ENCODE measurements at places on chromosomes 1 and 21.

- DNase-seq = no peak
Measured at GRCh38 chr1:46804926-46805325, 6.1 kb downstream of the CYP4B1 start.

- no peak for DNase-seq
Measured at GRCh38 chr1:183993132-183993531, 44.4 kb downstream of the COLGALT2 start.

DNA sequence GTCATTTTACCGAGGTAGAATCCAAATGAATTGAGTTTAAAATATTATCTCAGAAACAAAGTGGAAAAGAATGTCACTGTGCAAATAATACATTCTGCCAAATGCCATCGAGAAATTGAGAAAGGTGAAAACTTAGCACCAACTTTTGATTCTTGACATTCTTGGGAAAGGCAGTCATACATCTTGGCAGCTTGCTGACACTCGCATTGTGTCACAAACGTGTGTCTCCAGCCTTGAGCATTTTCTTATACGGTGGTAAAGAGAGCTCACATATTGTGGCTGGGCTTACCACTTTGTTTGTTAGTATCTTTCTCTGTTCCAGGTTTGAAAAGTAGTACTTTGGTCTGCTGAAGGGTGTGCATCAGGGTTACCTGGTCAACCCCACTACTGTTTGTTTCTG is 1456.1 kb downstream of the BRINP3 start:
- no peak for DNase-seq

DNA sequence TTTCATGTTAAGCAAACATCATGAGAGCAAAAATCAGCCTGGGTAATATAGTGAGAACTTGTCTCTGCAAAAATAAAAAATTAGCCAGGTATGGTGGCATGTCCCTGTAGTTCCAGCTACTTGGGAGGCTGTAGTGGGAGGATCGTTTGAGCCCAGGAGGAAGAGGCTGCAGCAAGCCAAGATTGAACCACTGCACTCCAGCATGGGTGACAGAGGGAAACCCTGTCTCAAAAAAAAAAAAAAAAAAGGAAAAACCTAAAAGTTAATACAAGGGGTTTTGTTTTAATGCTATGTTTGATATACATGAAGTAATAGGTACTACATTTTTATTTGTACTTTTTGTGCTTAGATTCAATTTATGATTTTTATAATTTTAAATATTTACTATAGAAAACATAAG is 27.1 kb upstream of the SLC35A3 start:
- DNase-seq = no peak

GRCh38 chr1:200556002-200556401 is 64.5 kb downstream of the KIF14 start:
- no peak for DNase-seq

- DNase-seq = no peak
Measured at GRCh38 chr1:64072089-64072793, 131.2 kb upstream of the UBE2U start.

GRCh38 chr1:11188858-11189451 is at the start of gene ANGPTL7:
ANGPTL7 (plus strand) TSS chr1:11189355; CDS start chr1:11189580, 225 bp downstream.
- no peak for DNase-seq

- no peak for DNase-seq
Measured at GRCh38 chr1:13911697-13912619, 212.0 kb downstream of the PRDM2 start.

DNA sequence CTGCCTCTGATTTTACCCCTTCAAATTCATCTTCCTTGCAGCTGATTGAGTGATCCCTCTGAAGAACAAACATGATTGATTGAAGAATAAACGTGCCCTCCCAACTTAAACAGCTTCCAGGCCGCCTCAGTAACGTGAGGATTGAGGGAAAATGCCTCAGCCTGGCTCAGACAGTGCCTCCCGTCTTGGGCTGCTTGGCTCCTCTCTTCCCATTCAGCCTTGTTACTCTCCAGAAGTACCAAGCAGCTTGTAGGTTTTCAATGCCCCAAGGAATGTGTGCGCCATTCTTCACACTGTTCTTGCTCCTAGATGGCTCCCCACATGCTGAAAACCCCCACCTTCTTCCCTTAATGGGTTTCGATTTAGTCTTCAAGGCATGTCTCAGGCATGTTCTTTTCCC is 51.8 kb downstream of the ST6GALNAC5 start:
- DNase-seq = no peak

GRCh38 chr1:65321879-65322278 is 12.5 kb downstream of the DNAJC6 start:
- no peak for DNase-seq

GRCh38 chr1:8004803-8005573 is 21.1 kb downstream of the ERRFI1 start:
- no peak for DNase-seq

GRCh38 chr1:16913181-16913832 is 8.4 kb upstream of the CROCC start:
- DNase-seq = no peak

GRCh38 chr1:48077795-48078222 is 80.6 kb upstream of the TRABD2B start:
- DNase-seq = no peak

- no peak for DNase-seq
Measured at GRCh38 chr1:90718411-90719329, 1.6 kb upstream of the BARHL2 start.

GRCh38 chr1:117339866-117340700 is 27.2 kb upstream of the MAN1A2 start:
- DNase-seq = no peak

DNA sequence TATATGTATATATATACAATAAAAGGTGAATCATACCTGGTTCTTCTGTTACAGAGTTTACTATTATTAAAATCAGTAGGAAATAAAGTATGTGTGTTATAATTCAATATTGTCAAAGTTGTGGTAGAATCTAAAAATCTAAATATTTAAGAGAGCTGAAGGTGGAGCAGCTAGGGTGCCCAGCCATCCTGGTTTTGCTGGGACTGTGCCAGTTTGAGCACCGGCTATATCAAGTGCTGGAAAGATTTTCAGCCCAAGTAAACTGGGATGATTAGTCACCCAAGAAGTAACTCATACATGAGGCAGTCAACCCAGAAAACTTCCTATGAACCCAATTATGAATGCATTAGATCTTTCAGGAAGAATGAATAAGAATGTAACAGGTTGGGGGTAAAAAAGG is 16.9 kb upstream of the KRTAP19-5 start:
- DNase-seq = no peak

- no peak for DNase-seq
Measured at GRCh38 chr21:27026501-27026900, 59.6 kb upstream of the ADAMTS5 start.

GRCh38 chr1:95232646-95233318 is 1.2 kb upstream of the RWDD3 start:
- no peak for DNase-seq

- no peak for DNase-seq
Measured at GRCh38 chr1:30899577-30900389, 8.8 kb downstream of the SDC3 start.

- no peak for DNase-seq
Measured at GRCh38 chr1:96521010-96521409, 200.6 kb upstream of the PTBP2 start.

DNA sequence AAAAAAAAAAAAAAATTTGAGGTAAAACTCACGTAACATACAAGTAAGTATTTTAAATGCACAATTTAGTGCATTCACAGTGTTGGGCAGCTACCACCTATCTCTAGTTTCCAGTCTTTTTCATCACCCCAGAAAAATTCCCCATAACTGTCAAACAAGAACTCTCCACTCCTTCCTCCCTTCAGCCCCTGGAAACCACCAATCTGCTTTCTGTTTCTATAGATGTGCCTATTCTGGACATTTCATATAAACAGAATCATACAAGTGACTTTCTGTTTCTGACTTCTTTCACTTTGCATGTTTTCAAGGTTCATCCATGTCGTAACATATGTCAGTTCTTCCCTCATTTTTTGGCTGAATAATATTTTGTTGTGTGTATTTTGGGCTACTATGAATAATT is 24.9 kb upstream of the ETS2 start:
- no peak for DNase-seq

DNA sequence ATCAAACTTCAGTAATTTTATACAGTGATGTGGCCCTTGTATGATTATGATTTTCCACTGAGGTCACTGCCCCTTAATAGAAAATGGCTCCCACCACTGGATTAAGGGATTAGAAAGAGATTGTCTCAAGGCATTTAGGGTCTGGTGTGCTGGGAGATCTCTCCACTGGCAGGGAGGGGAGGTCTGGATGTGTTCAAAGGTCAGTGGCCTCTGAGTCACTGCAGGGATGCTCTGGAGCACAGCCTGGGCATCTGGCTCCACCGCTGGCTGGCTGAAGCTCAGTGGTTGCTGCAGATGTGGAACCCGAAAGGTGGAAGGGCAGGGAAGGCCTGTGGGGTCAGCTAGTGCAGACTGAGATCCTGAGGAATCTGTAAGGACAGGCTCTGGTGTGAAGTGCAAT is 18.3 kb upstream of the CHI3L1 start:
- DNase-seq = no peak

DNA sequence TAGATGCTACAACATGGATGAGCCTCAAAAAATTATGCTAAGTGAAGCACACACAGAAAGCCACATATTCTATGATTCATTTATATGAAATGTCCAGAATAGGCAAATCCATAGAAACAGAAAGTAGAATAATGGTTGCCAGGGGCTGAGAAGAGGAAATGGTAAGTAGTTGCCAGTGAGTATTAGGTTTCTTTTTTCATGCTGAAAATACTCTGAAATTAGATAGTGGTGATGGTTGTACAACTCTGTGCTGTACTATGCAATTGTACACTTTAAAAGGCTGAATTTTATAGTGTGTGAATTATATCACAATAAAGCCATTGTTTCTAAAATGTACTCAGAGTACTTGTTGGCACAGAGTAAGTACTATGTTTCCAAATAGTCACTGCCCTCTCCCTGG is 15.5 kb upstream of the GFI1 start:
- no peak for DNase-seq

GRCh38 chr1:24263746-24264145 is 55.4 kb upstream of the GRHL3 start:
- DNase-seq = no peak

DNA sequence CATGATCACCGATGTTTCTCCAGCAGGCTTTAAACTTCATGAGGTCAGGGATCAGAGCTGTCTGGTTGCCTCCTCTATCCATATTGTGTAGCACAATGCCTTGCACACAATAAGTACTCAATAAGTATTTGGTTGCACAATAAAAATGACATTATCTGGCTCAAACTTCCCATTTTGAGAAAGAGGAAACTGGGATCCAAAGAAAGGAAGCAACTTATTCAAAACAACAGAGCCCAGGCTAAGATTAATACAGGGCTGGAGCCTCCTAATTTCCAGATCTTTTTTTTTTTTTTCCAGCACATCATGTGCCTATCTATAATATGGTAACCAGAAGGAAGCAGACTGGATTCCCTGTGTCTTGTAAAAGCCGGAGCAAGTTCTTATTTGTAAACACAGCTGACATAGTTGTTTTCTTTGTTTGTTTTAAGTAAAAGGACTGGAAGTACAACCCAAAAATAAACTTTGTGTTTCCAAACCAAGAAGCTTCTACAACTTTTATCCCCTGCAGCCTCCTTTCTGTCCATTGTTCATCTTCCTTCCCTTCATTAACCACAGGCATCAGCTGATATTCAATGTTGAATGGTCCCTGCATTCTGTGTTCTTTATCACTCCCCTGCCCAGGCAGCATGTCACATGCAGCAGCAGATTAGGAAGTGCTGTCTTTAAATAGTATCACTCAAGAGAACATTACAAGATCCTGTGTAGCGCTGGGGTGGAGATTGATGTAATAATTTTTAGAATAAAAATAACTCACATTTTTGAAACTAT is 71.2 kb upstream of the HOOK1 start:
- DNase-seq = no peak

Data from NCI-H187 treated with DMSO at 0.1 percent for 48 hours (cell line).